ENCODE measurements at places on chromosomes 4 and X.

DNA sequence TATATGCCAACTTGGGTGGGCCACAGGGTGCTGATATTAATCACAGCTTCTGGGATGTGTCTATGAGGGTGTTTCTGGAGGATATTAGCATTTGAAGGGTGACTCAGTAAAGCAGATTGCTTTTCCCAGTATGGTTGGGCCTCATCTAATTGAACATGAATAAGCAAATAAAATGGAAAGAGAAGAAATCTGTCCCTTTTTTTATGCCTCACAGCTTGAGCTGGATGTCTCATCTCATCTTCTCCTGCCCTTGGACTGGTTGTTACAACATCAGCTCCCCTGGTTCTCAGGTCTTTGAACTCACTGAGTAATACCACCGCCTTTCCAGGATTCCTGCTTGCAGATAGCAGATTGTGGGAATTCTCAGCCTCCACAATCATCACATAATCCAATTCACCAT lies 1149.2 kb downstream of the PCDH18 start:
- H3K27me3 ChIP-seq, result no peaks in the 10 kb centered on the region
- no peak overlapping the region for H3K4me3 ChIP-seq
- H3K27ac ChIP-seq, result no peak overlapping the region
- H3K36me3 ChIP-seq, result no peaks in the 10 kb centered on the region

GRCh38 chr4:83012200-83012686 lies 1.6 kb upstream of the LIN54 start:
- DNase-seq, result no peak
- H3K27me3 ChIP-seq, result no peaks in the 10 kb centered on the region
- H3K4me3 ChIP-seq, result peak overlapping the region; percentile 76

DNA sequence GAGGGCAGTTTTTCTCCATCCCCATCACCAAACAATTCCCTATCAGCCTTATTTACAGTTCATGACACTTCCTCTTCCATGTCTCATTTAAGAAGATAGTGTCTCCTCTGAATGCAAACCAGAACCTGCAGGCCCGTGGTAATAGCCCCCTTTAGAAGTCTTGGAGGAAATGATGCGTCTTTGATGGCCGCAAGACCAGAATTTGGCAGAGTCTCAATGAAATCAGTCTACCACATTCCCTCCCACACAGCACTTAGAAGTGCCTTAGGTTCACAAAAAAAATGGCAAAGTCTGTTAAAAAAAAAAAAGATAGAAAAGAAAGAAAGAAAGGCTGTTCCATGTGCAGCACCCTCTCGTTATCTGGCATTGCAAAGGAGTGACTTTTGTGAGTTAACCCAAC lies 2.1 kb upstream of the KDR start:
- peaks cover 2% of the 10 kb centered on the region for H3K4me1 ChIP-seq
- no peaks in the 10 kb centered on the region for H3K36me3 ChIP-seq
- H3K27ac ChIP-seq, result no peak overlapping the region
- H3K27me3 ChIP-seq, result peaks cover 9% of the 10 kb centered on the region
- H3K4me3 ChIP-seq, result no peak overlapping the region

- no peaks in the 10 kb centered on the region for H3K27me3 ChIP-seq
- H3K4me1 ChIP-seq, result no peaks in the 10 kb centered on the region
- H3K27ac ChIP-seq, result no peak overlapping the region
- no peak overlapping the region for H3K4me3 ChIP-seq
- H3K36me3 ChIP-seq, result no peaks in the 10 kb centered on the region
- DNase-seq, result no peak
These were observed 265.9 kb downstream of the ADAMTS3 start for GRCh38 chr4:72302981-72303704.

DNA sequence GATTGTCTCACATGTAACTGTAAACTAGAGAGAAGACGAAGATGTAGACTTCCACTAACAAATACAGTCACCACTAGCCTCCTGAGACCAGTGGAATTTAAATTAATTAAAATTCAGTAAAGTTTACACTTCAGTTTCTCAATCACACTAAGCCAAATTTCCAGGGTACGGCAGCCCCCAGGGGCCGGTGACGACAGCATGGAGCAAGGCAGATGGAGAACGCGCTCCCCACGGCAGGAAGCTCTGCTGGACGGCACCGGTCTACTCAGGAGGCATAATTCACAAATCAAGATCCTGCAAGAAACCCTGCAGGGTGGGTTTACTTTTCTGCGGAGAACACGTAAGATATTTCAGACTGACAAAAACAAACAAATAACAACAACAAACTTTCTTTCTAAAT lies 80.7 kb downstream of the FAT1 start:
- DNase-seq, result no peak
- no peaks in the 10 kb centered on the region for H3K36me3 ChIP-seq
- H3K27ac ChIP-seq, result no peak overlapping the region
- H3K4me1 ChIP-seq, result no peaks in the 10 kb centered on the region
- H3K27me3 ChIP-seq, result no peaks in the 10 kb centered on the region
- no peak overlapping the region for H3K4me3 ChIP-seq

DNA sequence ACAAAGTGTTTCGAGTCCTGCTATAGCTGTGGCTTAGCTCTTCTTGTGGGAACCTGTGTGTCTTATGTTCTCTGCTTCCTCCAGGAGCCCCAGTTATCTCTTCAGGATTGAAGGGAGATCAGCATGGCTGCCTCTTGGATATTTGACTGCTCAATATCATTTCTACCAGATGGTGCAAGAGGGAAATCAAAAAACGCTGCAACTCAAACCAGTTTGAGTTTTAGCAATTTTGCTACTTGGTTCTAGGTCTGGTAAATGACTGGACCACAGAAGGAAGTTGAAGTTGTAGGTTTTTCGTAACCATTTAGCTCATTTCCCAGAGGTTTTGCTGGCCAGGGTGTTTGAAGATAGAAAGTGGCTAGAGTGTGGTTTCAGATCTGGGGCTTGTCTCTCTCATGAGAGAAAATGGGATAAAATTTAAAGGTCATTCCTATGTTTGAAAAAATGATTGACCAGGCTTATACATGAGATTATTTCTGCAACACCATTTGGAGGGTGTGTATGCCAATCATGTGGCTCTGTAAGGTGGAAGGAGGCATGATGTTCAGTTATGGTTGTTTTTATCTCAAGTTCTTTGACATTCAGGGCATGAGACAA lies 210.4 kb downstream of the SPRY1 start:
- no peak overlapping the region for H3K27ac ChIP-seq
- H3K27me3 ChIP-seq, result no peaks in the 10 kb centered on the region
- no peak overlapping the region for H3K4me3 ChIP-seq
- DNase-seq, result no peak
- no peaks in the 10 kb centered on the region for H3K4me1 ChIP-seq
- no peaks in the 10 kb centered on the region for H3K36me3 ChIP-seq

DNA sequence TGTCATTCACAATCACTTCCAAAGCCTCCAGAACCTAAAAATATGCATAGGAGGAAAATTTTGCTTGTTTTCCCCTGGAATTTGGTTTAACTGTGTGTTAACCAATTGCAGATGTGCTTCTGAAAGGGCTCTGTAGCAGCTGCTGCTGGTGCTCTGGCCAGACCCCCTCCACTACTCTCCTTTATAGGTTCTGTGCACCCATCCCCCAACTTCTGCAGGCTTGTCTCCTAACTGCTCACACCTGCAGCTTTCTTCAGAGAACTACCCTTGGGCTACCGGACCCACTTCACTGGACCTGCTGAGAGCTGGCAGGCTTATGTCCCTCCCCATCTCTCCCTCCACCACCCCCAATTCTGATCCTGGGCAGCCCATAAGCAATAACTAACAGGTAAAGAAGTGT lies 662.1 kb upstream of the DIPK2B start:
- no peak for DNase-seq
- no peaks in the 10 kb centered on the region for H3K36me3 ChIP-seq
- H3K4me3 ChIP-seq, result no peak overlapping the region
- H3K27ac ChIP-seq, result no peak overlapping the region

DNA sequence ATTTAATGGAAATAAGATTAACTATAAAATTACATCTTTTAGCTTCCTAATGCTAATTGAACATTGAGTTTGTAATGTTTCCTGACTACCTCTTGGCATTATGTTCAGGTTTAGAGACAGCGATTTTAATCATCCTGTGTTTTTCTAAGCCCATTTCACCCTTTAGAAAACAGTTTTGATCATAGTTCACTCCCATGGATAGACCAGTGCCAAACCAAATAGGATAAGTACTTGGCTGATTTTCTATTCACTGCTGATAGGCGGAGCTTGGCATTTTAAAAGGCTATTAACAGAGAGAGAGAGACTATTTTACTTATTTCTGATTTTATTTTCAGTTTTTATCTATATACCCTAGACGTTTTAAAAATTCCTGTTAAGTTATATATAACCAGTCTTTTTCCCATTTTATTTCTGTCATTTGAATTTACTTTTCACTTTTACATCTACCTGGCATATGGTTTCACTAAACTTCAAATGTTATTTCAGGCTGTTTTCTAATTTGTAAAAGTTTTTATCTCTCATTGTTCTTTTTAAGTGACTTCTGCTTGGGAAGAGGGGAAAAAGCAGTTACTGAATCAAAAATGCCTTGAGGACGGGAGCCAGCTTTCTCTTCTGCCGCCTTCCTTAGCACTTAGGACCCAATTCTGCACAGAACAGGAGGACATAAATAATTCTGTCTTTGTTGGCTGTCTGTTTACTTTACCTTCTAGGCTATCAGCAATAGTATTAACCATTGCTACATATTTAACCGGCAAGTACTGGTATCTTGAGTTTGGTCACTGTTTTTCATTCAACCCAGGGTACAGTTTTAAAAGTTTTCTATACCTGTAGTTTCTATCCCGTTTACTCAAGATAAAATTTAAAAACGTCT lies 46.4 kb downstream of the SGMS2 start:
- no peaks in the 10 kb centered on the region for H3K27me3 ChIP-seq
- no peaks in the 10 kb centered on the region for H3K36me3 ChIP-seq
- no peaks in the 10 kb centered on the region for H3K4me1 ChIP-seq
- H3K4me3 ChIP-seq, result no peak overlapping the region
- no peak for DNase-seq
- no peak overlapping the region for H3K27ac ChIP-seq

- no peaks in the 10 kb centered on the region for H3K27me3 ChIP-seq
- no peaks in the 10 kb centered on the region for H3K36me3 ChIP-seq
- H3K27ac ChIP-seq, result no peak overlapping the region
- no peaks in the 10 kb centered on the region for H3K4me1 ChIP-seq
- DNase-seq, result no peak
- no peak overlapping the region for H3K4me3 ChIP-seq
These were observed 129.1 kb downstream of the RCHY1 start for GRCh38 chr4:75385106-75385505.

DNA sequence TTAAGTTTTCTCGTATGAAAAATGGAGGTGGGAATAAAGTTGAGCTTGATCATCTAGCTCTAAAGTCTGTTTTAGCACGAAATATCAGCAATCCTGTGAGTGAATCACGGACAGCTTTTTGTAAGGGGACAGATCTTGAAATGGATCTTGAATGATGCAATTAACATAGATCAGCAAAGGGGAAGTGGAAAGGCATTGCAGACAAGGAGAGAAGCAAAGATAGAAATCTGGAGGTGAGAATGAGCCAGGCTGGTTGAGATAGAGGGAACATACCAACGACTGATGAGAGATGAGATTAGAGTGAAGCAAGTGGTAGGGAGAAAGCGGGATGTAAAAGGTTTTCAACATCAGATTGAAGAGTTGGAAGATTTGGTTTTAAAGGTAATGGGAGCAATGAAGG lies 4.6 kb upstream of the DGKK start:
- H3K36me3 ChIP-seq, result no peaks in the 10 kb centered on the region
- DNase-seq, result no peak
- H3K27me3 ChIP-seq, result no peaks in the 10 kb centered on the region
- no peak overlapping the region for H3K27ac ChIP-seq
- no peaks in the 10 kb centered on the region for H3K4me1 ChIP-seq
- H3K4me3 ChIP-seq, result no peak overlapping the region

DNA sequence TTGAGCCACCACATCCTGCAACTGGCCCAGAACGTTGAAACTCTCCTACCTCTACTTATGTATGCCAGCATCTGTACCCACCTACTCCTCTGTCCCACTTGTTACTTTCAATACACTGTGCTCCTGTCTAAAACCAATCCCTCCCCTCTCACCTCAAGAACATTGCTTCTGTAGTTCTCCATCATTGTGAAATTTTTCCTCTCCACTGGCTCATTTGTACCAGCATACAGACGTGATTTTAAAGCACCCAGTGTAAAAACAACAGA lies 25.5 kb upstream of the USO1 start:
- no peak overlapping the region for H3K4me3 ChIP-seq
- H3K27ac ChIP-seq, result no peak overlapping the region
- no peaks in the 10 kb centered on the region for H3K36me3 ChIP-seq
- H3K27me3 ChIP-seq, result no peaks in the 10 kb centered on the region
- no peak for DNase-seq

GRCh38 chr4:141074098-141074878 lies 59.0 kb downstream of the RNF150 start:
- no peak overlapping the region for H3K27ac ChIP-seq
- H3K4me3 ChIP-seq, result no peak overlapping the region
- no peaks in the 10 kb centered on the region for H3K36me3 ChIP-seq
- DNase-seq, result no peak
- H3K27me3 ChIP-seq, result no peaks in the 10 kb centered on the region

DNA sequence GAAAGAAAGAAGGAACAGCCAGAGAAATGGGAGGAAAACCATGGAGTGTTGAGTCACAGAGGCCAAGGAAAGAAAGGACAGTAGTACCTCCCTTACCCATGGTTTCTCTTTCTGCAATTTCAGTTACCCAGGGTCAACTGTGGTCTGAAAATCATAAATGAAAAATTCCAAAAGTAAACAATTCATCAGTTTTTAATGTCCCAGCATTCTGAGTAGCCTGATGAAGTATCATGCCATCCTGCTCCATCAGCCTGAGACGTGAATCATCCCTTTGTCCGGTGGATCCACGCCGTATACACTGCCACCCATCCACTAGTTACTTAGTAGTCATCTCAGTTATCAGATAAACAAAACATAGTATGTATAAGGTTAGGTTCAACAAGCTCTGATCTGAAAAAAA lies 114.2 kb downstream of the COMMD8 start:
- no peak overlapping the region for H3K27ac ChIP-seq
- no peaks in the 10 kb centered on the region for H3K36me3 ChIP-seq
- H3K4me1 ChIP-seq, result no peaks in the 10 kb centered on the region
- no peak for DNase-seq

Measured in effector memory CD4-positive, alpha-beta T cell (primary cell).